Mesenchymal stem cell (in vitro differentiated cells and primary cell): ENCODE measurements at places on chromosomes 3 and 15.

DNA sequence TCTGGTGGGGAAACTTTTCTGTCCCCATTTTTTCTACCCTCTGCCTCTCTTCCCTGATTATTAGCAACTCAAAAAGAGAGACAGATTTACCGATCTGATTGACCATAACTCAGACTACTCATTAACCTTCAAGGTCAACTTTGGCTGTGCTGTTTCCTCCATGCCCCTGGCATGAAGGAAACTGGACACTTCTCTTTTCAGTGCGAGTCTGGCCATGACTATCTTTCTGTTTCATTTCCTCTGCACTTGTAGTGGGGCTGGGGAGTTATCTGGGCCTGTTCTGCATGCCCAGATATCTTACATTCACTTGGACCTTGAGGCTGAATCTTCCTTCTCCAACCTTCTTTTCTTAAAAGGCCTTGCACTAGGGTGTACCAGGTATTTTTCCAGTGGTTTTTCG is 76.9 kb upstream of the SLCO2A1 start:
- no peaks in the 10 kb centered on the region for H3K4me1 ChIP-seq
- no peaks in the 10 kb centered on the region for H3K36me3 ChIP-seq
- no peak for DNase-seq
- H3K27me3 ChIP-seq: no peaks in the 10 kb centered on the region
- H3K4me3 ChIP-seq: no peak overlapping the region

GRCh38 chr15:70801109-70801508 is 37.8 kb upstream of the UACA start:
- no peak overlapping the region for H3K4me3 ChIP-seq
- H3K27ac ChIP-seq: peak overlapping the region; percentile 91
- peak; percentile 24 for DNase-seq
- peaks cover 16% of the 10 kb centered on the region for H3K4me1 ChIP-seq
- H3K27me3 ChIP-seq: no peaks in the 10 kb centered on the region

GRCh38 chr15:47983533-47983932 is 137.3 kb upstream of the SLC24A5 start:
- H3K27ac ChIP-seq: no peak overlapping the region
- no peak for DNase-seq
- no peaks in the 10 kb centered on the region for H3K27me3 ChIP-seq
- no peaks in the 10 kb centered on the region for H3K4me1 ChIP-seq

DNA sequence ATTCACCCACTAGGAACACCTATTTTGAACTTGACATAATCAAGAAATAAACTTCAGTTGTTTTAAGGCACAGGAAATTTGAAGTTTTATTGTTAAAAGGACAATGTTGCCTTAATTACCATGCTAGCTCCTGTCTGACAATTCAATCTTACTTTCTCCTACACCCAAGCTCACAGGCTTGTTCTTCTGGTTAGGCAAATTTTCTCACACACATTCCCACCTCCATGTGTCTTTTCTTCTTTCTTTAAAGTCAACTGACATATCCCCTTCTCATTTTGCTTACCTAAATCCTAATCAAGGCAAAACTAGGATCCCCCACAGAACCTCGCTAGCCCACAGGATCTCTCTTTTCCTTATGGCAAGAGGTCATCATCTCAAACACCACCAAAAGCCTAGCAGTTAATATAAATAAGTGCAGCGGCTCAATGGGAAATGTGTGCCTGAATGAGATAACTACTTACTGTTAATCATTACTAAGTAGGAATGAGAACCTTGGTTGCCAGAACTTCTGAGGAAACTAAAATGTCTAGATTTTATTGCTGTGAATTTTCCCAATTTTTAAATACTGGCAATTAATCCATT is 189.3 kb downstream of the PLCH1 start:
- H3K4me3 ChIP-seq: no peak overlapping the region
- H3K27me3 ChIP-seq: no peaks in the 10 kb centered on the region
- peak overlapping the region; percentile 98 for H3K27ac ChIP-seq
- peaks cover 6% of the 10 kb centered on the region for H3K4me1 ChIP-seq
- no peaks in the 10 kb centered on the region for H3K36me3 ChIP-seq
- no peak for DNase-seq

- peak; percentile 95 for DNase-seq
- peaks cover 3% of the 10 kb centered on the region for H3K4me1 ChIP-seq
- no peak overlapping the region for H3K4me3 ChIP-seq
- H3K27ac ChIP-seq: peak overlapping the region; percentile 37
- no peaks in the 10 kb centered on the region for H3K27me3 ChIP-seq
Measured at GRCh38 chr3:188631291-188632010, 477.5 kb downstream of the LPP start.

DNA sequence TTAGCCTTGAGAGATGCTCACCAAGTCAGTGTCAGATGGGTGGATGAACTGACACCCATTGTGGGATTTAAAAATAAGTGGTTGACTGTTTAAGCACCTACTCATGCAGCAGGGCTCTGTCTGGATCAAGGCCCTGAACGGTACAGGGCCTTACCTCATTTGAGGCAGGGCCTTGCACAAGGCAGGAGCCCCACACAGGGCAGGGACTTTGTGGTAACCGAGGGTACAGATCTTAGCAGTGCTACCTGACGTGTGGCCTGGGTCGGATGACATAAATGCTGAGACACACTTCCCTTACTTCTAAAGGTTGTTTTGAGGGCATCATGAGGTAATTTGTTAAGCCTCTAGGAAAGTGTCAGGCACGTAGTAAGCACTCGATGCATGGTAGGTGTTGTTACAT is 59.5 kb upstream of the PLXNA1 start:
- no peak for DNase-seq
- H3K4me3 ChIP-seq: no peak overlapping the region
- no peaks in the 10 kb centered on the region for H3K36me3 ChIP-seq

- no peaks in the 10 kb centered on the region for H3K27me3 ChIP-seq
- H3K27ac ChIP-seq: no peak overlapping the region
- no peaks in the 10 kb centered on the region for H3K4me1 ChIP-seq
- no peak overlapping the region for H3K4me3 ChIP-seq
Measured at GRCh38 chr15:26757141-26757540, 15.7 kb downstream of the GABRB3 start.

GRCh38 chr3:102745881-102746280 is 311.1 kb downstream of the ZPLD1 start:
- no peak for DNase-seq
- no peaks in the 10 kb centered on the region for H3K4me1 ChIP-seq
- no peak overlapping the region for H3K27ac ChIP-seq
- H3K27me3 ChIP-seq: no peaks in the 10 kb centered on the region
- no peaks in the 10 kb centered on the region for H3K36me3 ChIP-seq
